Muscle of back (tissue), 13 donors: ENCODE measurements at places on chromosomes 16 and 17. TPM values are rescaled to one million over a fixed set of nuclear protein-coding genes. Genes with fewer than 3 reads are reported as not detected.

Gene CDH16
- 0.13 TPM for polyA plus RNA-seq

Gene RND2
- polyA plus RNA-seq: 0.71 TPM

Gene HSD11B2
- polyA plus RNA-seq: 8.3 TPM

Gene NFAT5
- polyA plus RNA-seq: 12.5 TPM

Gene CCDC200
- 10.7 TPM for polyA plus RNA-seq

Gene CCL8
- 0.55 TPM for polyA plus RNA-seq

Gene PIK3R5
- 0.79 TPM for polyA plus RNA-seq

Gene CCDC144A
- polyA plus RNA-seq: 0.63 TPM

Gene ATXN7L3
- polyA plus RNA-seq: 49.2 TPM

Gene RUNDC3A
- polyA plus RNA-seq: 4.6 TPM

Gene RSPRY1
- 24.9 TPM for polyA plus RNA-seq

Gene GRN
- polyA plus RNA-seq: 203 TPM
